ENCODE measurements at places on chromosomes 3 and 15. TPM values are rescaled to one million over a fixed set of nuclear protein-coding genes. Genes with fewer than 3 reads are reported as not detected.

The NUTM1 gene
- not detected for total RNA-seq

The RBP2 gene
- total RNA-seq, result not detected

The BRK1 gene
- 190 TPM for total RNA-seq

The ZBBX gene
- not detected for total RNA-seq

The ADIPOQ gene
- not detected for total RNA-seq

The CPNE9 gene
- total RNA-seq, result not detected

The SHISA5 gene
- total RNA-seq, result 132 TPM

The RETNLB gene
- total RNA-seq, result not detected

The C3orf49 gene
- not detected for total RNA-seq

The EPHA3 gene
- total RNA-seq, result not detected

The OCA2 gene
- 0.48 TPM for total RNA-seq
